ENCODE measurements at places on chromosomes 2 and 18. TPM values are rescaled to one million over a fixed set of nuclear protein-coding genes. Genes with fewer than 3 reads are reported as not detected.

GRCh38 chr2:136156411-136156810 is 38.5 kb upstream of the CXCR4 start:
- no peak for DNase-seq

GRCh38 chr2:44652701-44653100 is 288.8 kb upstream of the SIX3 start:
- no peak for DNase-seq

- DNase-seq: no peak
These were observed 711.2 kb upstream of the SALL3 start for GRCh38 chr18:78268226-78268988.

- DNase-seq: no peak
These were observed 188.1 kb downstream of the ZEB2 start for GRCh38 chr2:144331674-144332355.

DNA sequence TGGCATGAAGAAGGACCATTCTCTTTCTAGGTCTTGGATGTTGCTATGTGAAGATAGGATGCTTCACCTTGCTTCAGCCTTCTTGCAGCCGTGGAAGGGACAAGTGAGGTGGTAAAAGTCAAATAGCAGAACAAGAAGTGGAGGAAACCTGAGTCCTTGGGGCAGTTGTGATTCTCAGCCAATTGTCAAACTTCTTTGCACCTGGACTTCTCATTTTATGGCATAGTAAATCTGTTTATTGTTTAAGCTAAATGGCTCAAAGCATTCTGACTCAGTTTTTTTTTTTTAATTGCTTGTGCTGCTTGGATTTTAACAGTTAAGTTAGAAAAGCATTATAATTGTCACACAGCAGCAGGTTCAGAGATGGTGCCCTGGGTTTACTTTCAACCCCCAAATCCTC is 33.0 kb upstream of the ST6GAL2 start:
- no peak for DNase-seq

The RTN4 gene
- 43.5 TPM for total RNA-seq

The RAMP1 gene
- 151 TPM for total RNA-seq

The POTEJ gene
- total RNA-seq: not detected

The BBS5 gene
- 7.5 TPM for total RNA-seq
